ENCODE measurements at places on chromosomes 3 and 15.
A peak's percentile ranks its signal among the peaks of the same experiment; 100 is the strongest.

DNA sequence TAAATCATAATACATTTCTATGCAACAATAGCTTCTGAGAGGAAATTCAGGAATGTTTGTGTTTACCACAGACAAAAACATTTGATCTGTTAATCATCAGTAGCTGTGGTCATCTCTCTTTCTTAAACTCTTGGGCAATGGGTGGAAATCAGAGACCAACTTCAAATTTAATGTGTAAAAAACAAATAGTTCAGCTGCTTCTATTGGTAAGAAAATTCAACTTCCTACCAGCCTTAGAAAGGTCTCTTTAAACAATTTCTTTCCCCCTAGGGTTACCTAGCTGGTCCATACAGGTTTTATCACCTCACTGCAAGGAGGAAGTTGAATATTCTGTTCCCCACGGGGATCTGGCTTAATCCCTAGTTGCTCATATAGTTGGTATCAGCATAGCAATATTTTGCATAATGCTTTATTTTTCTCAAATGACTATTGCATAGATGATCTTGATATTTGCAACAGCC is 20.3 kb upstream of the PPP4R2 start:
- no peak for DNase-seq

DNA sequence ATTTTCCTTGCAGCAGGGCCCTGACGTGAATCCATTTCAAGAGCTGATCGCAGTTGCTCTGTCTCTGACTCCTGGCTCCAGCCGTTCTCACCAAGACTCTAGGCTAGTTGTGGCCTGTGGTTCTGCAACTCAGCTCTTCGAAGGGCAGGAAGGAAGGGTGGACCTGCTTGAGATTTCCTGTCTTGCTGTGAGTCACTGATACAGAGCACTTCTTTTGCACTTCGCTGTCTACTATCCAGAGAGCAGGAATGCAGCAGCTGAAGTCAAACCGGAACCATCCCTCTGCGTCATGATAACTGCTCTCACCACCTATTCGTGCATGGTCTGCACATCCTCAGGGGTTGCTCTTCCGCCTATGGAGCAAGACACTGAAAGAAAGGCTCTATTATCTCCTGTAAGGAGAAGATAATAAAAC is 59.7 kb downstream of the RAP2B start:
- peak; percentile 85 for DNase-seq

GRCh38 chr3:101624857-101625256 is 50.9 kb downstream of the PCNP start:
- no peak for DNase-seq

GRCh38 chr15:83890587-83890986 is 236.7 kb downstream of the ADAMTSL3 start:
- no peak for DNase-seq

GRCh38 chr3:106379251-106379750 is 510.5 kb upstream of the CBLB start:
- DNase-seq = no peak

GRCh38 chr15:84881520-84881830 is 3.0 kb upstream of the SLC28A1 start:
- DNase-seq = no peak

- no peak for DNase-seq
Observed at GRCh38 chr15:98017150-98017964, 56.9 kb downstream of the ARRDC4 start.

GRCh38 chr3:112365035-112365434 is 32.1 kb downstream of the CD200 start:
- DNase-seq = no peak

DNA sequence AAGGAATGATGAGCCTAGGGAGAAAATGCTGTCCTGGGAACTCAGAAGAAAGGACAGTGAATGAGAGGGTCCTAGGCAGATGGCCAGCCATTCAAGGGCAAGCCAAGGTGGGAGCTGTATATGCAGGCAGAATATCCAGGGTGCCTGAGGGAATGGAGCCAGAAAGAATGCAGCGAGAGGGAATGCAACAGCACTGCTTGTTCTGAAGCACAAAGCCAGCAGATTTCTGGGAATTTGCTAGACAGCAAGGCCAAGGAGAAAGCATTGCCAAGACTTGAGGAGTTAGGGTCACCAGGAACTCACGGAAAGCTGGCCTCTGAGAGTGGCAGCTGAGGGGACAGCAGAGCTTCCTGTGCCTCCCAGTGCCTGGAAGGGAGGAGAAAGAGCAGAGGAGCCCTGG is 200.6 kb downstream of the MYRIP start:
- no peak for DNase-seq

DNA sequence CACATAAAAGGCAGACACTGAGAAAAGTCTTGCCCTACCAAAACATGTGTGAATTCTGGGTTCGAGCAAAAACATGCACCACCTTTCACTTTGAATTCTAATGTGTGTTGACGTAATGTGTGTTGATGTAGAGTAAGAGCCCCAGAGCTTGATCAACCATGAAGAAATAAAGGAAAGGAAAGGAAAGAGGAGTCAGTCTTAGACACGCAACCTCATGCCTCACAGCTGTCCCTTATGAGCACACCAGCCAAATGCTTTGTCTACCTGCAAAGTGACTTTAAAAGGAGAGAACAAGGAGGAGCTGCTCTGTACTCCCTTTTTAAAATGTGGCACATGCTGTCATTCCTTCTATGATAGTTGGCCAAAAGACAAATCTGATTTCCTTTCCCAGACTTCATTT is 80.8 kb downstream of the RFTN1 start:
- DNase-seq = no peak

DNA sequence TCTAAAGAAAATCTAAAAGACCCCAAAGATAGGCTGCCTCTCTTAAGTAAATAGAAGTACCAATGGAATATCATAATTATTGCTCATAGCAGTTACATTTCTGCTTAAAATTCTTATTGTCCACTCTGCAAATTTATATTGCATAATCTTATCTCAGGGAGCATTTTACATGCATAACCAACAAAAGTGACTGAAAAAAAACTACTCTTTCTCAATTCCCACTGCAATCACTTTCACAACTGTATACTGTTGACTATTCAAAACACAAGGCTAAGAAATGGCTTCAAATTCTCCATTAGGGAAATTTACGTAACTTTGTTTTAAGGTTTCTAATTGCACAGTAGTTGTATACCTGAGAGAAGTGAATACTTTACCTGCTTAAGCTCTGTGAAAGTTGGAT is 56.3 kb downstream of the HMG20A start:
- DNase-seq = no peak

GRCh38 chr15:84748274-84749110 is at the start of gene ZNF592:
ZNF592 (plus strand) TSS chr15:84748592; CDS start chr15:84782676, 34,084 bp downstream.
- peak; percentile 81 for DNase-seq

GRCh38 chr15:79816571-79816970 is 80.2 kb downstream of the MTHFS start:
- no peak for DNase-seq

DNA sequence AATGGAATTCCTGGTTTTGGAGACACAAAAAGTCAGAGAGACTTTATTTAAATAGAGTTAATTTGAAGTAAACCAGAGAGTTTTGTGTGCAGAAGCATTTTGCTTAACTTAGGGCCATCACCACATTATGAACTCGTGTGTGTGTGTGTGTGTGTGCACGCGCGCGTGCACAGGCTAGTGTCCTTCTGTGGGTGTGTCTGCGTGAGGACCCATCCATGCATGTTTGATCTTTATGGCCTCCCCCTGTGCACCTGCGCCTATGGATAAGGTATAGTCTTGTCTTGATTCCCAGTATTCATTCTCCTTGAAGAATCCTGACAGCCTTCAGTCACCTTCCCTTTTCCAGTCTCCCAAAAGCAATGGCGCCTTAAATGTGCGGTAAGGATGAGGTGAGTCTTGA is 26.0 kb downstream of the MUC20 start:
- DNase-seq = no peak

DNA sequence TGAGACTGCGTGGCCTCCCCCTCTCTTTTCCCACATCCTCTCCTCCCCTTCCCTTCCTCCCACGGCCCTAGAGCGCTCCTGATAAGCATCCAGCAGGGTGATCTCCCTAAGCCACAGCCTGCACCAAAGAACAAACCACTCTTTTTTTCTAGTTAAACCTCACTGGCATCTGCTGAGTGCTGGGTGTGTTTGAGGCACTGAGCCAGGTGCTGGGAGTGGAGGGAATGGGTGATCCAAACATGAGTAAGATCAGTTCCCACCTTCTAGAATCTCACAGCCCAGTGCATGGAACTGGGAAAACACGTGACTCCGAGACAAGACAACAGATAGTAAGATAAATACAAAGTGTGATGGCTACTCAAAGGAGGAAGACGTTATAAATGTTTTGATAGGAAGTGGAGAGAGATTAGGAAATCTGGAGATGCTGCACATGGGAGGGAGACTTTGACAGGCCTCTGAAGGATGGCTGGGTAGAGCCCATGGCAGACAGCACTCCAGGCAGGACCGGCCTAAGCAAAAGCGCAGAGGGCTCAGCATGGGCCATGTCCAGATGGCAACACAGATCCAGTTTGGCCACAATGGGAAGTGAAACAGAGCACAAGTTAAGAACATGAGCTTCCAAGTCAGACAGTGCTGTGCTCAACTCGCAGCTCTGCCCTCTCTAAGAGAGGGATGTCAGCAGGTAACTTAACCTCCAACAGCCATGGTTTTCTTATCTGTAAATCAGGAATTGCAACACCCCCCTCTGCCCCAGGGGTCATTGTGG is 55.6 kb downstream of the CCR3 start:
- no peak for DNase-seq

- DNase-seq = peak; percentile 20
Observed at GRCh38 chr3:38551026-38551832, 55.1 kb downstream of the EXOG start.

DNA sequence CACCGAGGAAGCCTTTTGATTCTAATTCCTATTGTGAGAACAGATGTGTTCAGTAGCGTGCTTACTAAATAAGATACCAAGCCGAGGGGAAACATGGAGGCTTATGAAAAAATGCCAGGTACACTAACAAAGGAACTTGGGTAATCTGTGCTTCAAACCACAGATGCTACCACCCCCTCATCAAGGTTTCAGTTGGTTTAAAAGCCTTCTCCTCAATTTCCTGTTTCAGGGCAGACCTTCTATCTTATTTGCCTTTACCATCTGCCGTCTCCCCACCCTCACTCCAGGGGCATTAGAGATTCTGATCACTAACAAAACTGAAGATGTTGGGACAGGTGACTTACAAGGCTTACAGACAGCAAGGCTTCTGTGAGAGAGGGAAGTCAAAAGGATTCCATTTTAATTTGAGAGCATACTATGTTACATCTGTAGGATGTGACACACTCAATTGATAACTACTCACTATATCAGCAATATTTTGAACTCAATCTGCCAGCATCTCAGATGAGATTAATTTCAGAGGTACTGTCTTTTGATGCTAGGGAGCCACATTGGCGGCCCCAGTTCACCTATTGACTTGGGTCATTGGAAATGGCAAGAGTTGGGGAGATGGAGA is 60.6 kb upstream of the PLCL2 start:
- no peak for DNase-seq

GRCh38 chr3:148643389-148643840 is 54.3 kb upstream of the AGTR1 start:
- no peak for DNase-seq

- no peak for DNase-seq
Observed at GRCh38 chr3:58135712-58136543, 74.8 kb downstream of the DNASE1L3 start.

- DNase-seq = no peak
Observed at GRCh38 chr3:180267202-180267843, 230.6 kb upstream of the PEX5L start.

DNA sequence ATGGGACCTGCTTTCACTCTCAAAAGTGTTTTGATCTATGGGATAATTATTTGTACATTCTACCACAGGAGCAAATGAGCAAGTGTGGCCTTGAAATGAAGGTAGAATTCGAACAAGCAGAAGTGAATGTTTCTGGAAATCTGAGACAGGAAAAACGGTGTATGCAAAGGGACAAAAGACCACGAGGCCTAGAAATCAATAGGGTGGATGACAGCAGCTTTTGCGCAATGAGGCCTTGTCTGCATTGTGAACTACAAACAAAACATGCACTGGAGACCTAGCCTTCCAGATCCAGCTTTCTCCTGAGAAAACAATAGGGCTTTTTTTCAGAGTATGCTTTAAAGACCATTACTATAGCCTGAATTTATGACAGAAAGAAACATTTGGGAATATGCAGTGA is 1137.0 kb downstream of the ROBO2 start:
- no peak for DNase-seq

GRCh38 chr15:70234256-70234905 is 136.7 kb upstream of the TLE3 start:
- DNase-seq = no peak

GRCh38 chr15:87805117-87805820 is 451.3 kb downstream of the NTRK3 start:
- no peak for DNase-seq

DNA sequence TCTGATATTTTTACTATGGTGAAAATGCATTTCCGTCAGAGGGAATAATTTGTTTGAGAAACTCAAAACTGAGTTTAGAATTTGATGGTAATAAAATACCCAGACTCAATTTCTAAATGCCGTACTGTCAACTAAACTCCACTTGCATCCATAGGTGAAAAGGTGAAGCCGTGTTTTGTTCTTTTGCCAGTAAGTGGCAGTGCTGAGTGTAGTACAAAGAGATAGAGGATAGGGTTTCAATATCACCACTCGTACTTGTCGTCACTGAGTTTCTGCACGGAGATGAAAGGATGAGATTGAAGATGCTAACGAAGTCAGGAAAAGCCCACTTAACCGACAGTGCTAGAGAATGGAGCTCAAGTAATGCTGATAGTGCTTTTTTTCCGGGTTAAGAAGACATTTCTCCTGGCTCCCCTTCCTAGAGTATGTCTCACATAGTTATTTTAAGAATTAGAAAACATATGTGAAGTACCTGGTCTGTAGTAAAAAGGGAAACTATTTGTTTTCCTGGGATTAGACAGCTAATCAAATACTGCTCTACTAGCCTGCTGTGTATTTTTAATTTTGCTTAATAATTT is 345.1 kb downstream of the IL5RA start:
- no peak for DNase-seq

GRCh38 chr3:119548341-119548740 is 11.1 kb downstream of the CD80 start:
- DNase-seq = no peak

GRCh38 chr3:55519019-55519418 is 31.9 kb upstream of the WNT5A start:
- no peak for DNase-seq

DNA sequence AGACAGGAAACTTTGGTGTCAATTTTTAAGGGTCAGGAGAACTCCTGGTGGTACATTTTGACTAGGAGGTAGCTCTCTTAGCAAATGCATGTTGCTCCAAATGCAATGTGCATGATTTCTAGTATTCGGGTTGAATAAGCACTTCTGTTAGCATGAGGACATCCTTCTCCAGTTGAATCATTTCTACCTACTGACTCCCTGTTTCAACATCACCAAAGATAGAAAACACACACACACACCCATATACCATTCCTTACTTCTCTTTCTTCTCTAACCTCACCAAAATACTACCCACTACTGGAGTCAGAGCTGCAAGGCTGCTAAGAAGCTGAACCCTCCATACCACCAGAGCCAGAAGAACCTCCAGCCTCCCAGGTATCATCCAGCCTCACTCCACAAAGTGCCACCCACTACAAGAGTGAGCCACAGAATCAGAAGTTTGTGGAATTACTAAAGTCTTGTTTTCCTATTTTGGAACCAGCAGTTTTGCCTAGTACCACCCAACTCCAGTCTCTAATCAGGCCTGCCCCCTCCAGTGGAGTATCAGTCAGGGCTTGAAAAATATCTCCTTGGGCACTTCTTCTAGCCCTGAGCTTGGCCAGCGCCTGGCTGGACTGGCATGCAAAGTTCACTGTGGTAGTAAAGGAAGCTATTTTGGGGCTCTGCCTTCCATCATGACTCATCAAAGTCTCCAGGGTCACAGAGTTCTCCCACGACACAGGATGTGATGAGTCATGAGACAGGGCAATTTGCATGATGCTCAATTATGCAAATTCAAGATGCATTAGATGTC is 110.3 kb downstream of the CYP19A1 start:
- DNase-seq = peak; percentile 56

Data from SJSA1 (cell line).